ENCODE measurements at places on chromosomes 2 and 18.

- no peak for DNase-seq
Measured at GRCh38 chr2:132665401-132666140, 4.4 kb downstream of the LYPD1 start.

DNA sequence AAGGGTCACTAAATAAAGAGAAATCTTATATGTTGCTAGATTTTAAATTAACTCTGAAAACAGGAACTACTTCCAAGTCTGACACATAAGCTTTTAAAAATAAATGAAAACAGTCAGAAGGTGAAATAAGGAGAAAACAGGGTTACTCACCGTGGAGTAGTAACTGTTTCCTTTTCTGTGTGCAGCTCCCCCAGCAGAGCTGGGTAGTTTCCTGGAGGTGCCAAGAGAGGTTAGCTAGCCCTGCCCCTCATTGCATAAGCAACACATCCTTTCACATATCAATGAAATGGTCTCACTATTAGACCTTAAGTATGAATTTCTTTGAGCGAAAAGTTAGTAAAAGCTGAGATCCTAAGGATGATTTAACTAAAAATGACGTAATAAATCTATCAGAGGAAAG lies 54.0 kb upstream of the GPR75 start:
- peak; percentile 4 for DNase-seq

- peak; percentile 47 for DNase-seq
Measured at GRCh38 chr2:25606892-25607291, 66.5 kb downstream of the DTNB start.

DNA sequence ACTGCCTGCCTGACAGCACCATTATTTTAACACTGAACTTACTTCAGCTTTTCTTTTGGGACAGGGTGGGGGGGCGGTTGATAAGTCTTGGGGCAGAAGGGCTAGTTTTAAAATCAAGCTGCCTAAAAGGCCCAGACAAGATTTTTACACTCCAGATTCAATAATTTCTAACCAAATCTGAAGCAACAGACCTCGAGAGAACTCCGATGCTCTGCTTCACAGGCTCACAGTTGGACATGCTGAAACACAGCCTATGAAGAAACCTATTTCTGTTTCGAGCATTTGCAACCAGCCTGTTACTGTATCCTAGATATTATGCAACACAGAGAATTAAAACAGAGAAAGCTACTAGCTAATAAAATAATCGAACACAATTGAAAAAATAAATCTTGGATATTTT lies 1.3 kb upstream of the MYT1L start:
- no peak for DNase-seq

GRCh38 chr2:166184789-166185188 lies 57.0 kb upstream of the SCN1A start:
- DNase-seq = no peak

GRCh38 chr2:142853912-142854311 lies 23.6 kb upstream of the KYNU start:
- no peak for DNase-seq

GRCh38 chr2:9796056-9797010 lies 46.9 kb upstream of the TAF1B start:
- no peak for DNase-seq

- no peak for DNase-seq
Measured at GRCh38 chr2:217905896-217906295, 96.9 kb downstream of the TNS1 start.
